ENCODE measurements at places on chromosomes 4 and X.

DNA sequence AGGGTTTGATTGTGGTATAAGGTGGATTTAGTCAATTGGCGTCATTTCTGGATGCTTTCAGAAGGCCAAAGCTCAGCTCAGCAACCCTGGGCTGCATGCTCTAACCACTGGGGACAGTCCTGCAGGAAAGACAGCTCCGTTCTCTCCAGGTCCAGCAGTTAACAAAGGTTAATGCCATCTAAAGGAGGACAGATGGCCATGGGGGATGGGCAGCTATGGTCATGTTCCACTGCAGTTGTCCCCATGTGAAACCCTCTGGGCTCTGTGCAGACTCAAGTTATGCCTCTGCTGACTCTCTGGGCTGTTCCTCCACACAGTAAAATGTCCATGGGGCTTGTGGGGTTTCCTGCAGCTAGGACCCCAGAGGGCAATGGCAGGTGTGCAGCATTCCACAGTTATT, 562.1 kb upstream of the ADGRL3 start:
- no peak for DNase-seq

- no peak for DNase-seq
Measured at GRCh38 chr4:185244763-185245162, 35.4 kb downstream of the SNX25 start.

DNA sequence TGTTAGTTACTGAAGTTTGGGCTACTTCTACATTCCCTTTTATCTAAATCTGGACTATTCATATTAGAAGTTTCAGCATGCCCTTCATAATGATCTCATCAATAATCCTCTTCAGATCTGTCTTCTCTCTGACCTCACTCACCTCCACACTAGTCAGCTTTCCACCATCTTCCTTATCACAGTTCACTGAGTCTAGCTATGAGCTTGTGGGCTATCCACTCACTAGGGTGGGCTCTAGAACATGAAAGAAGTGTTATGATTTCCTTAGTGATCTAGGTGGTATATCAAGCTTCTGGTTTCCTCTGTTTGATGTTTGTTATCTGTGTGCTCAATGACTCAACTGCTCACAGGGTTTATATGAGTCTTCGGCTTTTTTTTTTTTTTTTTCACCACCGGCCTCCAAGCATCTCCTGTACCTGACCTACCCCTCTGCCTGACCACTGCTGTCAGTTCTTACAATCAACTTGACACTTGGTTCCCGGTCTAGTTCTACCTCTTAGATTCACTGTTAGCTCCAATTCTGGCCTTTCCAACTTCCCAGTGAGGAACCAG, 103.1 kb downstream of the PAPSS1 start:
- DNase-seq = no peak

- DNase-seq = no peak
Measured at GRCh38 chr4:107814758-107815157, 10.0 kb upstream of the SGMS2 start.

DNA sequence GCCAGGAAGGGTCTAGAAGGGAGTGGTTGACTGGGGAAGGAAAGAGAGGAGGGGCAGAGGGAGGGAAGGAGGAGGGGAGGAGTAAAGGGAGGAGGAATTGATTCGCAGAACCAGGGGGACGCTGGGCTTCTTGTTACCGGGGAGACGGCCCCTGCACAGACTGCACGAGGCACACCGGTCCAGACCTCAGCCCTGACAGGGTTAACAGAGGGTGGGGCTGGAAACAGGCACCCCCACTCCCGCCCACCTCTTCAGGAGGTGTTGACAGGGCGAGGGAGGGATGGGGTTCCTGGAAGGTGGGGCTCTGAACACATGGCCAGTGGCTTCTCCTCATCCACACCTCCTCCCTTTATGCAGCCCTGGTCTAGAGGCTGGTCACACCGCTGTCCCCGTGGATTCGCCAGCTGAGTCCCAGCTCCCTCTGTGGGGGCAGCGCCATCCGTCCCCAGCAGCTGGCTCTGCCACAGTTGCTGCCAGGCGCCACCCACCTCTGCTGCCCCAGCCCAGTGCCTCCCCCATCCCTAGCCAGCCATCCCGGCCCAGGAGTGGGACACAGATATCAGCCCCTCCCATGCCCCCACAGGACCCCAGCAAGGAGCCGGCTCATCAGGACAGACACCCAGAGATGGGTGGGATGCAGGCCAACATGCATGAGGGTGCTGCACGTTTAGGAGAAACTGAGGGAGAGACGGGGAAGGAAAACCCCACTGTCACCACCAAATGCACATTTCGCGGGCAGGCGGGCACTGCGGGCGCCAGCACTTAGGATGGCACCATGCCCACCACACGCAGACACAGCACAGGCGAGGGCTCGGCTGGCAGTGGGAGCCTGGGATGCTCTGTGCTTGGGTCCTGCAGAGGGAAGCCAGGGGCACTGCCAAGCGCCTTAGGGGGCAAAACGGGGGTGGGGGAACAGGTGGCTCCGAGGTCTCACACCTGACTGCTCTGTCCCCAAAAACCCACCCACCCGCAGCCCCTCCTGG, 87.6 kb downstream of the ABLIM2 start:
- DNase-seq = no peak

DNA sequence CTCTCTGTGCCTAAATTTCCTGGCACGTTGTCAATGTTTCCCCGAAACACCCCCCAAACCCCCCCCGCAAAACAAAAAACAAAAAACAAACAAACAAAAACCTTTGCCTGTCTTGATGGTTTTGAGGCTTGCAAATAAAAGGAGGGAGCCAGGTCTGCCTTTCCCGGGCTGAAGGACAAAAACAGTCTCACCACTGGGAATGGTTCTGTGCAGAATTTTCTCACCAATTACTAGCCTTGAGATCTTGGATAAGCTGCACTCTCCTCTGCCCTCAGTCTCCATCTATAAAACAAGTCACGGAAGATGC, 15.5 kb downstream of the NKX3-2 start:
- no peak for DNase-seq

GRCh38 chr4:3518511-3518880, 13.7 kb downstream of the LRPAP1 start:
- no peak for DNase-seq

- no peak for DNase-seq
Measured at GRCh38 chr4:67580577-67580976, 22.1 kb downstream of the STAP1 start.

DNA sequence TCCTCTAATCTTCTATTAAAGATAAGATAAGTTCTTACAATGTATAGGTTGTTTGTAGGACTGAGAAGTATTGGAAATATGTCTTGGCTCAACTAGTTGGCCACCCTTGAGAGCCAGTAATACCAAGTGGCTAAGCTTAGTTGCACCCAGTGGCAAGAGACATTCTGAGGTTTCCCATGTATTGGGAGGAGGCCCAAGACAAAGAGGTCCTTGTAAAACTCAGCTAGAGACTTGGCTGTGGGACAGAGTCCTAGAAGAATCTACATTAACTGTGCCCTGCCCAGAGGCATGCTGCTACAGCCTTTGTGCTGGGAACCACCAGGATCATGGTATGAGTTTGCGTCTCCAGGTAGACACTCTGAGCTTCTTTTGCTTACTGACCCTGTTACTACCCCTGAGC, 41.9 kb upstream of the SLC4A4 start:
- DNase-seq = no peak

- no peak for DNase-seq
Measured at GRCh38 chrX:8714164-8714563, 17.8 kb downstream of the ANOS1 start.

DNA sequence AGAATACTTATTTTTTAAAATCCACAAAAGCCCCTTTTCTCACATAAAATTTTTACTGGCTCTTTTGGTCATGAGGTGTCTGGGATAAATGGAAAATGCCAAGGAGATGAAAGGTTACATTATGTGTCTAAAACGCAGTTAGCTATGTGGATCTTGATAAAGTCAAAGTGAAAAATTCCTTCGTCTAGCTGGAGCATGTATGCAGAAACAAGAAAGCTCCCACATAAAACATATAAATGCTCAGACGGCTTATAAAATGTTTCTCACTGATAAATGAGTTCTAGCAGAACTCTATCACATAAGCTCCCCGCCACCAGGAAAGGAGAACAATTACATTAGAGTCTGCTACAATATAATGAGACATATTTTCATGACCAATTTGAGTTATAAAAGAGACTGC, 83.8 kb downstream of the TBC1D9 start:
- DNase-seq = no peak

- DNase-seq = no peak
Measured at GRCh38 chr4:138229160-138229559, 13.0 kb downstream of the SLC7A11 start.

GRCh38 chr4:2399631-2400190, 18.7 kb downstream of the ZFYVE28 start:
- DNase-seq = no peak

DNA sequence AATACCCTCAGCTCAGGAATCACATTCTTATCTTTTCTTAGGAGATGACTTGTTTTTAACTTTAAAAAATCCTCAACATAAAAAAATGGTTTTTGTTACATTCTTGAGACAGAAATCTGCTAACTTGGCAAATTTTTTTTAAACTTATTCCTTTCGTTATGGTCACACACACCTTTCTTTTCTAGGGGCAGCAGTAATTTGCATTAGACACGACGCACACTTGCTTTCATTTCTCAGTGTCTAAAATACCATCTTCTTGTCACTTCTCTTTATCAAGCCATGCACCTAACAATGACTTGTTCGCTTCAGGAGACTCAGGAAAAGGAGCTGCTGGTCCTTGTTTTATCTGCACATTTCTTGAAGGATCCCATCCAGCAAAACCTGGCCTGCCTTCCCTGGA, 112.6 kb upstream of the TBL1X start:
- DNase-seq = no peak

- DNase-seq = no peak
Measured at GRCh38 chrX:23815376-23815775, 32.4 kb downstream of the SAT1 start.

GRCh38 chr4:17494258-17495190, 17.4 kb downstream of the QDPR start:
- no peak for DNase-seq

DNA sequence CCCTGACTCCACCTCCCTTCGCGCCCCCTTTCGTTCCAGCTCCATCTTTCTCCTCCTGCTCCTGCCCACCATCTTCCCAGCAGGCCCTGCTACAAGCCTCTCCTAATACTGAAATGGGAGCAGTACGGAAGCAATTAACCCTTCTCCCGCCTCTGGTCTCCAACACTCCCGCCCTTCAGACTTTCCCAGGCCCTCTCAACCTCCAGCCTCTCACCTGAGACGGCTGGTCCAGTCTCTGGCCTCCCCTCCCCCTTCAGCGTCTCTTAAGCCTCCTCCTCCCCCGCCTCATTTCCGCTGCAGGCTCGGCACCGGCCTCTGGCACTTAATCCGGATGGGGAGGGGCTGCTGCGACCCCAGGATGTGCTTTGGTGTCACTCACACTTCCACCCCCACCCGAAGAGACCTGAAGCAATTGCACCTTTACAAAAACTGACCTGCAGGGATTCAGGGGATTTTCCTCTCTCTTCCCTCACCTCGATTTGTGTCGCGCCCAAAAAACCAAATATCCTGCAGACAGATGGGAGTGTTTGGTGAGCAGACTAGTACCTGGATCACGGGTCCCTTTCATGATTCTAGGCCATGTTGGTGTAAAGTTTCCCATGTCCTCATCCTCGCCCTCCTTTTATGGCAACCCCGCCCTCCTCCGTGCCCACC, 657 bp downstream of the TCEAL8 start:
- no peak for DNase-seq

DNA sequence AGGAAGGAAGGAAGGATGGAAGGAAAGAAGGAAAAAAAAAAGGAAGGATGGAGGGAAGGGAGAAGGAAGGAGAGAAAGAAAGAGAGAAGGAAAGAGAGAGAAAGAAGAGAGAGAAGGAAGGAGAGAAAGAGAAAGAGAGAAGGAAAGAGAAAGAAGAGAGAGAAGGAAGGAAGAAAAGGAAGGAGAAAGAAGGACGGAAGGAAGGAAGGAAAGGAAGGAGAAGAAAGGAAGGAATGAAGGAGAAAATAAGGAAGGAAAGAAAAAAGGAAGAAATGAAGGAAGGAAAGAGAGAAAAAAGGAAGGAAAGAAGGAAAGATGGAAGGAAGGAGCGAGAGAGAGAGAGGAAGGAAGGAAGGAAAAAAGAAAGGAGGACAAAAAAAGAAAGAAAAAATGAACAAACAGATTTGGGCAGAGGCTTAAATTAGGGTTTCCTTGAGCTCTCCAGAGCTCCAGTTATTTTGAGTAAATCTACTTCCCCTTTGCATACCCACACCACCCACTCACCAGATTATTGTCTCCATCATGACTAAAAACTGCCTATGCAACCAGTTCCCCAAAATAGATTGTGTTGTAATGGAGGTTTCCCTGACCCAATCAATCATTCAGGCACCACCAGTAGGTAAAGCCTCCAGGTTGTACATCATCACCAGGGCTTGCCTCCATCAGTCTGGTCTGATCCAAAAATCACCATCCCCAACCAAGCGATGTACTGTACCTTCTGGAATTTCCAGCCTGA, 1722.9 kb upstream of the PCDH10 start:
- no peak for DNase-seq

DNA sequence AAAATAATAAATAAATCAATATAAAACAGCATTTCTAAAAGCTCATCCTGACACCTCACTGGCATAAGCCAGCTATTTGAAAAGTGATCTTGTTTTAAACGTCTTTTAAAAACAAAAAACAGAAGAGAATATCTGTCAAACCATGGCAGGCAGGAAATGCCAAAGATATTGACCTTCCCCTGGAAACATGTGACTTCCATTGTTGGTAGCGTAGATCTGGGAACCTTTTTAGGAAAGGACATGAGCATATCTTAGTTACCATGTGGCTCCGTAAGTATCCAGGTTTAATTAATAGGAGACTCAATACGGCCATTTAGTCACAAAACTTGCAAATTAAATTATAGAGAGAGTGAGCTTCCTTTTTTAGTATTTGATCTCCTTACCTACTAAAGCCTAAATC, 83.0 kb upstream of the KLHL4 start:
- DNase-seq = no peak
